Naive thymus-derived CD4-positive, alpha-beta T cell (primary cell): ENCODE measurements at places on chromosomes 2 and 18. TPM values are rescaled to one million over a fixed set of nuclear protein-coding genes. Genes with fewer than 3 reads are reported as not detected.

Gene TTN
- 3.1 TPM for polyA plus RNA-seq

Gene CROCC2
- polyA plus RNA-seq, result not detected

Gene TCF7L1
- polyA plus RNA-seq, result 0.08 TPM

Gene APCDD1
- not detected for polyA plus RNA-seq

Gene CPS1
- polyA plus RNA-seq, result not detected

Gene PLB1
- 0.47 TPM for polyA plus RNA-seq

Gene LRRC30
- not detected for polyA plus RNA-seq

Gene DES
- not detected for polyA plus RNA-seq

Gene RAB27B
- polyA plus RNA-seq, result 0.77 TPM

Gene BAZ2B
- polyA plus RNA-seq, result 10.4 TPM

Gene OSR1
- polyA plus RNA-seq, result not detected

Gene MYL12B
- 982 TPM for polyA plus RNA-seq

Gene PJVK
- 0.45 TPM for polyA plus RNA-seq

Gene HS6ST1
- polyA plus RNA-seq, result 1.6 TPM

Gene GPR75
- polyA plus RNA-seq, result 0.12 TPM

Gene HES6
- 0.61 TPM for polyA plus RNA-seq

Gene ARHGEF4
- polyA plus RNA-seq, result 3.5 TPM

Gene KCNF1
- polyA plus RNA-seq, result not detected

Gene OBSL1
- not detected for polyA plus RNA-seq

Gene ALK
- 0.13 TPM for polyA plus RNA-seq

Gene RIT2
- not detected for polyA plus RNA-seq

Gene TAF4B
- 14.5 TPM for polyA plus RNA-seq

Gene CTNNA2
- not detected for polyA plus RNA-seq

Gene PSMD1
- 63.3 TPM for polyA plus RNA-seq

Gene GPR35
- 0.20 TPM for polyA plus RNA-seq

Gene CSRNP3
- not detected for polyA plus RNA-seq

Gene MYCN
- polyA plus RNA-seq, result not detected

Gene IL37
- not detected for polyA plus RNA-seq

Gene KLF7
- polyA plus RNA-seq, result 18.7 TPM

Gene RAD51AP2
- not detected for polyA plus RNA-seq

Gene CGREF1
- 0.50 TPM for polyA plus RNA-seq

Gene VIT
- polyA plus RNA-seq, result not detected

Gene NTSR2
- polyA plus RNA-seq, result not detected

Gene GPAT2
- 0.34 TPM for polyA plus RNA-seq

Gene SLC40A1
- polyA plus RNA-seq, result 117 TPM

Gene TBC1D8
- polyA plus RNA-seq, result 0.37 TPM
